GM23338 (cell line): ENCODE measurements at places on chromosomes 1 and 21.

DNA sequence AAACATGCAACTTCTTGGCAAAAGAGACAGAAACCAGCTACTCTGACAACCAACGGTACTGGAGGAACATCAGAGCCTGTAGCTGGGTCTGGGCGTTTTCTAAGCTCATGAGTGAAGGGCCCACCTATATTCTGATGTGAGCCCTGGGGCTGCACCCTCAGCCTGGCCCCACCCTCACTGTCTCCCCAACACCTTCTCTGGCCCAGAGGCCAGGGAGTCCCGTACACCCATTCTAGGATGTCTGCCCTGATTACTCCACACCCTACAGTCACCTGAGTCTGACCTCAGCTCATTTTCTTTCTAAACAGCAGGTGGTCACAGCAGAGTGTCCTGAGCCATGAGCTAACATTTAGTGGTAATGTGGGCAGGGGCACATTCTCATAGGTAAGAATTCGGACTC, 439.2 kb downstream of the MATN1 start:
- DNase-seq, result no peak

GRCh38 chr1:84073266-84073665, 70.8 kb upstream of the PRKACB start:
- no peak for DNase-seq

DNA sequence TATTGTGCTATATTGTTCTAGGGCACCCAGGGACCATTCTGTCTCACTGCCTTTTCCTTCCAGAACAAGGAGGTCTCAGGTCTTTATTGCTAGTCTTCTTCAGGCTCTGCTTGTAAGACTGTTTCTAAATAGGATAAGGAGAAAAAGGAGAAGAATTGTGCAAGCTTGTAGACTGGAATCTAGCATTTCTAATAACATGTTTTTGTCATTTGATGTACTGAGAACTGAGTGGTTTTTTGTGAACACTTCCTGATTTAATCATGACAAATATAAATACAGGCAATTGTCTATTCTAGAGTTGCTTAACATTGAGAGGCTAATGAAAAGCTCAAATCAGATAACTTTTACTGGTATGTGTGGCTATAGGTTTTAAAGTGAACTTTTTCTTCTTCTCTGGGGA, 77.6 kb downstream of the CLIC4 start:
- DNase-seq, result no peak

- DNase-seq, result peak; percentile 84
Measured at GRCh38 chr1:27102707-27103468, 52.0 kb downstream of the SLC9A1 start.

- DNase-seq, result no peak
Measured at GRCh38 chr1:153030895-153031294, at the start of gene SPRR1B. SPRR1B (plus strand) TSS chr1:153031203; CDS start chr1:153032346, 1,143 bp downstream.

GRCh38 chr1:111220302-111220890, 7.1 kb upstream of the CHI3L2 start:
- DNase-seq, result no peak

DNA sequence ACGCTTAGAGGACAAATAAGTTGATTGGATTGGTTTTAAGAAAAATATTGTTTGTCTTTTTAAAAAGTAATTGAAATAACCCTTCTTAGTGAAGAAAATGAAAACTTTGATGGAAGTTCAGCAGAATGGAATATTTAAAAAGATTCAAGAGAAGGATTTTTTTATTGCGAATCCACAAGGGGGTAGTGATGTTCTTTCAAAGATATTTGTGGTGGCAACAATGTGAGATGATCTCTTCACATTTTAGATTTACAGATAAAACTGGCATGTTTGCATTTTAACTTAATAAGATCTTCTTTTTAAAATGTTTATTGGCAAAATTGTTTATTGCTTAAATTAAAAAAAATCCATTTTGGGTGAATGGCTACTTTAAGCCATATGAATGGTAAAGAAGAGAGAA, 8.9 kb downstream of the CAMTA1 start:
- DNase-seq, result peak; percentile 41

DNA sequence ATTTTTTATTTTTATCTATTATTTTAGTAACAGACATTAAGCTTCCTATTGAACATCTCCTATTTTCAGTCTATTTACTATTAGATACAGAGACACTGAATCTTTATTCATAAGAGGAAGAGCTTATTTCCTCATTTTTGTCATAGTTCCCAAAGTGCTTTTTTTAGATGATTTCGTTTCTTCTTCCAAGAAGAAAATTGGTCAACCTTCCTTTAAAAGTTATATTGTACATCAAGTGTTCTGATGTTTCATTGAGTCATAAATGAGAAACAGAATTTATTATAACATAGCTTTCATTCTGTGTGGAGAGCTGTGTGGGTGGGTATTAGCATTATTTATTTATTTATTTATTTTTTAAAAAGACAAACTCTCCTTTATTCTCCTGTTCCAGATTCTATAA, 50.6 kb upstream of the BACH1 start:
- DNase-seq, result no peak

- DNase-seq, result no peak
Measured at GRCh38 chr1:205986292-205986691, 16.9 kb downstream of the RAB7B start.

- DNase-seq, result peak; percentile 89
Measured at GRCh38 chr21:45555557-45556301, 13.5 kb upstream of the SLC19A1 start.
